ENCODE measurements at places on chromosomes 13 and 19. TPM values are rescaled to one million over a fixed set of nuclear protein-coding genes. Genes with fewer than 3 reads are reported as not detected.

Gene BCL3
- total RNA-seq: 10.3 TPM

Gene ODAD3
- not detected for total RNA-seq

Gene ZNF610
- 2.7 TPM for total RNA-seq

Gene BORA
- total RNA-seq: 2.7 TPM

Gene SIGLEC6
- total RNA-seq: 0.59 TPM

Gene UQCRFS1
- 14.1 TPM for total RNA-seq

Gene ZNF813
- 3.5 TPM for total RNA-seq

Gene LDLR
- total RNA-seq: 40.2 TPM

Gene LRFN3
- total RNA-seq: 11.0 TPM

DNA sequence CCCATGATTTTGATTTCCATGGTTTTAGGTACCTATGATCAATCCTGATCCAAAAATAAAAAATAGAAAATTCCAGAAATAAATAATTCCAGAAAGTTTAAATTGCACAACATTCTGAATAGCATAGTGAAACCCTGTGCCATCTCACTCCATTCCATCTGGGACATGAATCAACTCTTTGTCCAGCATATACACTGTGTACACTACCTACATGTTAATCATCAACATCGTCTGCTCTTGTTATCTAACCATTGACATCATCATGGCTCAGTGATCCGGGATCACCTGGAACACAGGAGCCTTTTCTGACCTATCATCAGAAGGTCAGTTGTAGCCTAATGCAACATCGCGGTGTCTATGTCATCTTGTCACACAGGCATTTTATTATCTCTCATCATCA lies 75.6 kb downstream of the MYO16 start:
- no peak overlapping the region for H3K27ac ChIP-seq
- no peak overlapping the region for H3K4me3 ChIP-seq
- H3K36me3 ChIP-seq: no peaks in the 10 kb centered on the region
- no peak for DNase-seq
- H3K27me3 ChIP-seq: no peaks in the 10 kb centered on the region

DNA sequence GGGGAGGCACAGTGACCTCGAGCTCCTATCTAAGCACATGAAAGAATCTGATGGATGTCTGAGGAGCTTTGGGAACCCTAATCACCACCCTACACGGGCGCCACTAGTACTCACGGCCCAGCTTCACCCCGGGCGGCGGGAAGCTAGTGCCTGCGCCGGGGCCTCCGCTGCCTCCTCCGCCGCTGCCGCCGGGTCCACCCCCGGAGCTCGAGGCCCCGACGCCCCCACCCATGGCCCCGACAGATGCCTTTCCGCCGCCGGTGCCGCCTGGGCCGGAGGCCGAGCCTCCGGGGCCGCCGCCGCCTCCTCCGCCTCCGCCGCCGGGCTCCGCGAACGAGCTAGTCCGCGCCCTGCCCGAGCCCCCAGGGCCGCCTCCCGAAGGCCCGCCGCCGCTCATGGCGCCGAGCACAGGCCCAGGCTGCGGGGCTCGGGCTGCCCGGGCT lies 312 bp downstream of the GSK3A start:
- no peaks in the 10 kb centered on the region for H3K27me3 ChIP-seq
- H3K4me1 ChIP-seq: peaks cover 64% of the 10 kb centered on the region

DNA sequence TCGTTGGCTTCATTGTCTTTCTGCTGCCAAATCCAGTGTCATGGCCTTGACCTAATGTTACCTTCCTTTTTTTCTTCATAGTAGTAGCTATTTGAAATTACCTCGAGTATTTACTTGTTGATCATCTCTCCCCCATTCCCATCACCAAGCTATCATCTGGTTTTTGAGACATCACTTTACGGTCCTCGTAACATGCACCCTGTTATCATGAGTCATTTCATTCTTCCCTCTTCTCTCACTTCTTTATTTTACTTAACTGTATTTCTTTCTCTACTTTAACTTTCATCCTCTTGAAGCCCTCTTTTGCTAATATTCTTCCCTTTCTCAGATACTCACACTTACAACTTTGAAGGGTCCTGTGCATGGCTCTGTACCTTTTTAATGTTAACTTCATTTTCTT lies 31.8 kb downstream of the TPP2 start:
- H3K27ac ChIP-seq: no peak overlapping the region
- no peaks in the 10 kb centered on the region for H3K4me1 ChIP-seq
- peaks cover 94% of the 10 kb centered on the region for H3K36me3 ChIP-seq
- H3K27me3 ChIP-seq: no peaks in the 10 kb centered on the region
- H3K4me3 ChIP-seq: no peak overlapping the region

DNA sequence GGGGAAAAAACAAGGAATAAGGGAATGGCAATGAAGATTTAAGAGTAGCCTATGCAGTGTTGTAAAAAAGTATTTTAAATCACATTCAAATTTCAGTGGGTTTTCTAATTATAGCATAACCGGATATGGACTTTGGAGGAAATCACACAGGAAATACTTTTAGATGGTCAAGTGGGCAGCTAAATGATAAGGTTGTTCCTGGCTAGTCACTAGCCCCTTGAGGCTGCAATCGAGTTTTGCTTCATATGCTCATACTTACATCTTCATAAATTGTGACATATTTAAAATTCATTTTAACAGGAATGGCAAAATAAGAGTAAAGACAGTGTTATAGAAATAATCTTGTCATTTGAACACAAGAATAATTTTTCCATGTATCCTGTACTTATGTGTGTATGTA lies 88.9 kb downstream of the WDFY2 start:
- H3K4me3 ChIP-seq: no peak overlapping the region
- no peak for DNase-seq
- H3K4me1 ChIP-seq: no peaks in the 10 kb centered on the region
- no peaks in the 10 kb centered on the region for H3K27me3 ChIP-seq
- H3K36me3 ChIP-seq: peaks cover 3% of the 10 kb centered on the region
- no peak overlapping the region for H3K27ac ChIP-seq

GRCh38 chr19:40229484-40229883 lies 3.0 kb upstream of the CCNP start:
- peaks cover under 1% of the 10 kb centered on the region for H3K36me3 ChIP-seq
- no peak overlapping the region for H3K27ac ChIP-seq
- no peaks in the 10 kb centered on the region for H3K27me3 ChIP-seq

- peaks cover 2% of the 10 kb centered on the region for H3K27me3 ChIP-seq
- H3K36me3 ChIP-seq: no peaks in the 10 kb centered on the region
- no peak for DNase-seq
- peak overlapping the region; percentile 52 for H3K4me3 ChIP-seq
Measured at GRCh38 chr19:50835103-50835784, 1.9 kb upstream of the KLK15 start.

- H3K27ac ChIP-seq: no peak overlapping the region
- H3K4me1 ChIP-seq: no peaks in the 10 kb centered on the region
- H3K4me3 ChIP-seq: no peak overlapping the region
- no peaks in the 10 kb centered on the region for H3K27me3 ChIP-seq
- H3K36me3 ChIP-seq: peaks cover 4% of the 10 kb centered on the region
- no peak for DNase-seq
Measured at GRCh38 chr13:45542878-45543277, 72.7 kb downstream of the ERICH6B start.

DNA sequence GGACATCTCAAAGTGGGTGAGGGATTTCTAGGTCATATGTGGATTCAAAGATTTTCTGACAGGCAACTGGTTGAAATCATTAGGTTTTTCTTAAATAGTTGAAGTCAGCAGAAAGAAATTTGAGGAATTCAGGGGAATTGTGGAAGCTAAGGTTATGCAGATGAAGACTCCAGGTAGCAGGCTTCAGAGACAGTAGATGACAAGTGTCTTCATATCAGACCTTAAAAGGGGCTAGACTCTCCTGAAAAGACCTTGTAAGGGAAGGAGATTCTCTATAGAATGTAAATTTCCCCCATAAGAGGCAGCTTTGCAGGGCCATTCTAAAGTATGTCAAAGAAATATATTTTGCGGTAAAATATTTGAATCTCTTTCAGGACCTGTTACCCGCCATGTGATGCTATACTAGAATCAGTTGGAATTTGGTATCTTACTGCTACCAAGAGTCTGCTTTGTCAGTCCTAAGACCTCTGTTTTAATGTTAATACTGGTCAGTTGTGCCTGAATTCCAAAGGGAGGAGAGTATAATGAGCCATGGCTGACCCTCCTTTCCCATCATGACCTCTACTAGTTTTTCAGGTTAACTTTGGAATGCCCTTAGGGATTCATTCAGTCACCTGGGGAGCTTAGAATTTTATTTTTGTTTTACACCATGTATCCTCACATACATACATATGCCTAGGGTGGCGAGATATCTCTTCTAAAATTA lies 1115.5 kb upstream of the SLC10A2 start:
- H3K27ac ChIP-seq: no peak overlapping the region
- DNase-seq: no peak
- no peaks in the 10 kb centered on the region for H3K4me1 ChIP-seq
- no peaks in the 10 kb centered on the region for H3K36me3 ChIP-seq
- H3K27me3 ChIP-seq: no peaks in the 10 kb centered on the region

- H3K27ac ChIP-seq: no peak overlapping the region
- no peaks in the 10 kb centered on the region for H3K27me3 ChIP-seq
- H3K4me1 ChIP-seq: no peaks in the 10 kb centered on the region
- no peaks in the 10 kb centered on the region for H3K36me3 ChIP-seq
Measured at GRCh38 chr13:38981096-38981495, 9.5 kb downstream of the STOML3 start.

DNA sequence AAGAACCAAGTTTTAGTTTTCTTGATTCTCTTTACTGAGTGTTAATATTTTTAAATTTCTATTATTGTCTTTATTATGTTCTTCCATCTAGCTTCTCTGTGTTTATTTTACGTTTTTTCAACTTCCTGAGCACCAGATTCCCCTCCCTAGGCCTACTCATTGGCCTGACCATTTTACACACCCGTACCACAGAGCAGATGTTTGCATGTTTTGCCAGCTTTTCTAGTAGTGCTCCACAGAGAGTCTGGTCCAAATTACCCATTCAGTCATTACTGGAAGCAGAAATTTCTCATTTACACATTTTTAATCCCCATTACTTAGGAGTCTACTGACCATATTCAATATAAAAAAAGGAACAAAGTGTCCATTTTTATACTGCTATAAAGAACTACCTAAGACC lies 66.9 kb downstream of the ING1 start:
- no peaks in the 10 kb centered on the region for H3K4me1 ChIP-seq
- DNase-seq: no peak
- no peaks in the 10 kb centered on the region for H3K27me3 ChIP-seq
- no peak overlapping the region for H3K4me3 ChIP-seq

- peaks cover 9% of the 10 kb centered on the region for H3K4me1 ChIP-seq
- peaks cover 65% of the 10 kb centered on the region for H3K36me3 ChIP-seq
- H3K27ac ChIP-seq: peak within 1 kb of the TSS; percentile 30
- DNase-seq: no peak
Measured at GRCh38 chr19:57830071-57830602, at the start of gene ZNF587B. Gene ZNF587B, plus strand, starts transcription at chr19:57830299. Its CDS starts 230 bp downstream, at chr19:57830529.
